Posterior cingulate gyrus (tissue), 11 donors: ENCODE measurements at places on chromosomes 12 and 14.
A peak's percentile ranks its signal among the peaks of the same experiment; 100 is the strongest.

- no peak for DNase-seq
Measured at GRCh38 chr14:101191101-101191720, 287.7 kb upstream of the RTL1 start.

GRCh38 chr12:120586206-120586605 lies 5.0 kb upstream of the POP5 start:
- no peak for DNase-seq

DNA sequence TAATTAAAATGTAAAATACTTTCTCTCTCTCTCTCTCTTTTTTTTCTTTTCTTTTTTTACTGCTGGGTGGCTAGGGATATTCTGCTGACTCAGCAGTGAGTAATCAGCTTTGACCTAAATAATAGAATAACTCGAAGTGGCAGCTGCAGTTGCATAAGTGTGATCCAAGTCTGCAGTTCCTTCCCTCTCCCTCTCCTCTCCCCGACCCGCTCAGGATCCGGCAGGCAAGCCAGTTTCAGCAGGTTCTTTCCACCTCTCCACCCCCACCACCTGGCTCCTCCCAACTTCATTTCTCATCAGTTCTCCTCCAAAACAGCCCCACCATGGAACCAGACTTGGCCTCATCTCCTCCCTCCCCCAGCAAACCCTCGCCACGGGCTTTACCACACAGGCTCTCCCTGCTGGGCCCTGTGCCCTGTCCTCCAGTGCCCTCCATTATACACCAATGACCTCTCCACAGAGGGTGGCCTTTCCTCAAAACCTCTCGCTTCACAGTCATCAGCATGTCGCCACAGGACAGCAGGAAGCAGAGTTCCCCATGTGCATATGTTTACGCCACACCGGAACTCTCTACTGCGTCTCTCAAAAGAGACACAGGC lies 22.4 kb downstream of the SLC7A8 start:
- peak; percentile 86 for DNase-seq

DNA sequence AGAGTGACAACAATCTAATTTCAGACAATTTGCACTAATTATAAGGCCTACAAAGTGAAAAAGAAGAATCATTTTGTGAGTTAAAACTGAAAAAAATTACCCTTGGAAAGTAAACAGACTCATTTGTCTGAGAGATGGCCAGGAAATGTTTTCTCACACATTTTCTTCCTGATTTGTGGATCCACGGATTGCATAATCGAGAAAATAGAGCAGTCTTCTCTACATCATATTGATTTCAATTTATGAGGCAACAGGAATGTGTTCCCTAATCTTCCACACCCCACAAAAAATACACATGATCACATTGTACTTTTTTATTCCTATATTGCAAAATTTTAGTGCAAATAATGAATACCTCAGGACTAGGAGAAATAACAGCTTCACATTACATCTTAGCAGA lies 160.8 kb downstream of the CCER1 start:
- no peak for DNase-seq

DNA sequence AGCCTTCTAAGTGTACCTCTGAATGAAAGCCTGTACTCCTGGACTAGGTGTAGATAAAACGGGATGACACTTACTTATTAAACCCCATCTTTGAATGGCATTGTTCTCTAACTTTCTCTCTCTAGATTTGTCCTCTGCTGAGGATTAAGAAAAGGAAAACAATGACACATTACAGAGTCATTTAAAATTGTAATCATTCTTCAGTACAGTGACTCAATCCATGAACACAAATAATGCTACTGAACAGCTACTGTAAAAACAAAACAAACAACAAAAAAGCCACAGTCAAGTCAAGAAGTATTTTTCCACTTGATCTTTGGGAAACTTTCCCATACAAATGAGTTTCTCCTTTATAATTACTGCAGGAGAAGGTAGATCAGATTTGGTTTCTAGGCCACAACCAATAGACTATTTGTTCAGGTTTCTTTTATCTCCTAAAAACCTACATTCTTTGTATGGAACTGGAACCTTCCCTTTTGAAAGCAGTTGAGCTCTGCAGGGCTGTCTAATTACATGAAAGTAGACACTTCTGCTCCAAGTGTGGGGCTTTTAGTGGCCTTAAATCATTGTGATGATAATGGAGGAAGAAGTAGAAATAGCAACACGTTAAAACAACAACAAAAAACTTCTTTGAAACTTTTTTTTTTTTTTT lies 219.1 kb downstream of the ESR2 start:
- DNase-seq: no peak

GRCh38 chr12:89288959-89289358 lies 63.3 kb downstream of the DUSP6 start:
- no peak for DNase-seq

- DNase-seq: no peak
Measured at GRCh38 chr14:104389326-104390220, 190.0 kb upstream of the C14orf180 start.

DNA sequence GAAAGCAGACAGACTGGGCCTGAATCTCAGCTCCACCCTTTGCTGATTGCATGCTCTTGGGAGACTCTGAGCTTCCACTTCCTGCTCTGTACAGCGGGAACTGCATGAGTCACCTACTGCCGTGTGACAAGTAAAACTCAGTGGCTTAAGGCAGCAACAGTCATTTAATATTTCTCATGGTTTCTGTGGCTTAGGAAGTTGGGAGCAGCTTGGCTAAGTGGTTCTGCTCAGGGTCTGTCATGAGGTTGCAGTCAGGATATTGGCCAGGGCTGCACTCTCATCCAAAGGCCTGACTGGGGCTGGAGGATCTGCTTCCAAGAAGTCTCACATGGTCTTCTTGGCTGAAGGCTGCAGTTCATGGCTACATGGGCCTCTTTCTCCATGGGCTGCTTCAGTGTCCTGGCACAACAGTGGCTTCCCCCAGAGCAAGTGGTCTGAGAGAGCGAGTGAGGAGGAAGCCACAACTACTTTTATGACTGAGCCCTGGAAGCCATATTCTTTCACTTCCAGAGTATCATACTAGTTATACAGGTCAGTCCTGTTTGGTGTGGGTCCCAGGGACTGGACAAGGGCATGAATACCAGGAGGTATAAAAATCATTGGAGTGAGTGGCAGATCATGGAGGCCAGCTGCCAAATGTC lies 49.7 kb downstream of the FAM222A start:
- DNase-seq: no peak

GRCh38 chr12:124632519-124632984 lies 65.1 kb upstream of the NCOR2 start:
- DNase-seq: no peak

DNA sequence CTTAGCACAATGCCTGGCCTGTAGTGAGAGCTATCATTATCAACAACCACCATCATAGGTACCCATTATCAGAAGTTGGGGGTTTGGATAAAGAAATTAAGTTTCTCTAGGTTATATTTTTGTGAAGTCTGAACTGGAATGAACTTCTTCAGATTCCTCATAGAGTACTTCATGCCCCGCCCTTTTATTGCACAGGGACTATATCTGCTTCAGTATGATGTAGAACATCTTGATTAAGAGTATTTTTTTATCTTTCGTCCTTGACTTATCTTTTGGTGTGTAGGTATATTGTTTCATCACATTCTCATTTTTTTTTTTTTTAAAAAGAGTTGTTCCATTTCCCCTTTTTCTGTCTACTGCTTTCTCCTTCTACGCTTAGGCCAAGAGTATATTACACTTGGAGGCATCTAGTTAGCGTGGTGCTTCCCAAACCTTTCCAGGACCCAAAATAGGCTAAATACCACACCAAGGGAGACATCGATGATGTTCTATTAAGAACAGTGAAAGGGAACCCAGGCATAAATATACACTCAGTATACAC lies 467.5 kb downstream of the ZFP36L1 start:
- DNase-seq: no peak

DNA sequence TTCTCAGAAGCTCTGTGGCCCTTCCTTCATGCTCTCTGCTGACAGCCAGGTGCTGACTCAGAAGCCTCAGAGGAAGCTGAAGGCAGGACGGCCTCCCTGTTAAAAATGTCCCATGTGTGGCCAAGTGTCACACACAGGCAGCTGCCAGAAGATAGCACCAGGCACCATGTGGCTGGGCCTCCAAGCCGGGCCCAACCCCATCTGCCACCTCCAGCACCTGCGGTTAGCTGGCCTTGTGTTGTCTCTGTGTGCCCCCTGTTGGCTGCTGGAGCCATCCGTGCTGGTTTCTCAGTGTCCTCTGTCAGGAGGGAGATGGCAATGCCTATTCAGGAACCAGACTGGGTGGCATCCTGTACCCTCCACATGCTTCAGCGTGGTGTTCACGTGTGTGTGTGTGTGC lies 63.2 kb downstream of the TSPAN11 start:
- DNase-seq: no peak

GRCh38 chr12:124744273-124744640 lies 119.4 kb downstream of the SCARB1 start:
- DNase-seq: no peak

GRCh38 chr12:43361031-43361710 lies 190.8 kb downstream of the ADAMTS20 start:
- no peak for DNase-seq

GRCh38 chr14:103161054-103161397 lies 37.8 kb downstream of the TNFAIP2 start:
- no peak for DNase-seq

DNA sequence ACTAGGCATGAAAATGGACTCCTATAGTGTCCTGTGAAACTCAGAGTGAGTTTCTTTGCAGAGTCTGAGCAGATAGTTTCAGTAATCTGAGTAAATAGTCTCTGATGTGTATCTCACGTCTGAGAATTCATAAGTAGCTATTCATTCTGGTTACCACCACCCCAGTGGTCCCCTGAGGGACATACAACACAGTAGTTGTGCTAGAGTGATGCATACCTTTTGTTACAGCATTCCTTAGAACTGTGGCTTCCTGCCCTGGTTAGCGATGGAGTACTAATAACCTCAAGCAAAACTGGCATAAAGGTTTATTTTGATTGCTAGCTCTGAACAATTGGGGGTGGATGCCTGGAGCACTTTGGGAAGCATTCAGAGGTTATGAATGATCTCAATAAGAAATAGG lies 114.7 kb downstream of the DAAM1 start:
- DNase-seq: no peak

GRCh38 chr12:107437954-107438353 lies 247.6 kb upstream of the PWP1 start:
- DNase-seq: no peak
